ENCODE measurements at places on chromosomes 6 and 20.

GRCh38 chr6:137707590-137708360 is 159.3 kb upstream of the TNFAIP3 start:
- DNase-seq: peak; percentile 24

DNA sequence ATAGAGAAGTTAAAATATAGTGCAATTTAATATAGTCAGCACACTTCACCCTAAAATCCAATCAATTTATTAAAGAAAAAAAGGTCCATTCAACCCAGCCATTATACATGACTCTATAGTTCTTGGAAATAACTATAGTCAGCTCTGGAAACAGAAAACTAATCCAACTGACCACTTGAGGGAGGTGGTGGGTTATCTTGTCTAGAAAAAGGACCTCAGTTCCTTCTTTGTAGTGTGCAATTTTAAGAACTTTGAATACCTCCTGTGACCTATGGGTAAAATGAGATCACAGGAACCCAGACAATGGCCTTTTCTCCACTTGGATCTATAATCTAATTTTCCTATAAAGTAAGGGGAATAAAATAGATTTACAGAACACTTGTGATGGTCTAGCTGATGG is 163.6 kb upstream of the CENPW start:
- no peak for DNase-seq

DNA sequence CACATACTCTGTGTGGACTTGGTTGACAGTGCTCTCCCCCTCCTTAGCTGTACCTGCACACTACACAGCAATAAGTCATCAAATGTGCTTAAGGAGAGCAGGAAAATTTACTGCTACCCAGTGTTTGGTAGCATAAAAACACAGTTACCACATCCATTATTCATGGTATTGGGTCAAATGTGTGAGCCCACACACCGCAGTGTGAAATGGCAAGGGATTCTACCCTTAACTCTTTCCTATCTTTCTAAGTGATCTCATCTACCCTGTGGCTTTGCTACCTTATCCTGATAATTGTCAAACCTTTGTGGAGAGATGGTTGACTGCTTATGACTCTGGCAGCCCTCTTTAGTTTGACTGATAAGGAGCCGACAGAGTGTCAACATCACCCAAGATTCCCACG is 47.6 kb downstream of the STX11 start:
- no peak for DNase-seq

DNA sequence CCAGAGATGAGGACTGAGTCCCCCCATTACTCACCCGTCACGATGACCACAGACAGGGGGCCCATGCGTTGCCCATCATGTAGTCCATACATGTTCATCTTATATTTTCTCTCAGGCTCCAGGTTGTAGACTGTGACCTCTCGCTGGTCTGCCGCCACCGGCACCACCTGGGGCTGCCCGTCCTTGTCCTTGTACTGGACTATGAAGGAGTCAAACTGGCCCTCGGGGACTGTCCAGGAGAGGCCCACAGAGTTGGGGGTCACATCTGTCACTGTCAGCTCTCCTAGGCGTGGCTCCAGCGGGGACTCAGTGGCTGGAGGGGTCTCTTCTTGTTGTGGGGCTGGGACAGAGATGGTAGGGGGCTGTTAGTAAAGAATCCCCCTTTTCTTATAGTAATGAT is 35.4 kb downstream of the CYP21A2 start:
- DNase-seq: no peak

- no peak for DNase-seq
These were observed 16.4 kb upstream of the MCUR1 start for GRCh38 chr6:13830803-13831202.

DNA sequence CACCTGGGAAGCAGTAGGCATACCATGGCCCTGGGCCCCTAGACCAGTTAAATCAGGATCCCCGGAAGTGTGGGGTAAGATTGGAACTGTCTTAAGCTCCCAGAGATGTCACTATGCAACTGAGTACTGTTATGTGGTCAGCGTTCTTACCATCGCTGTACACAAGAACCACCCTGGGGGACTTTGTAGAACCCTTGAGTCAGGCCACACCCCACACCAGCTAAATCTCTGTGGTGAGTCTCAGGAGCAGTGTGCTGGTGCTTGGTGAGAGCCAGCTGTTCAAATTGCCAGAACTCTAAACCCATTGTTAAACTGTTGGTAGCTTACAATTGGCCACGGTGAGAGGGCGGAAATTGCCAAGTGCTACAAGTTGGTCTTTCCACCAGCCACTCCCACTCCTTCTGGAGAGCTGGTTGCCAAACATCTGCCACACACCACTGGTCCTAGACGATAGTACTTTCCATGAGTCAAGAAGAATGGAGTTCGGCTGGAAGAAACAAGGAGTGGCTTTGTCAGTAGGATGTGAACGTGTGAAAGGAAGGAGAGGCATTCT is 80.5 kb upstream of the SYNDIG1 start:
- DNase-seq: no peak

DNA sequence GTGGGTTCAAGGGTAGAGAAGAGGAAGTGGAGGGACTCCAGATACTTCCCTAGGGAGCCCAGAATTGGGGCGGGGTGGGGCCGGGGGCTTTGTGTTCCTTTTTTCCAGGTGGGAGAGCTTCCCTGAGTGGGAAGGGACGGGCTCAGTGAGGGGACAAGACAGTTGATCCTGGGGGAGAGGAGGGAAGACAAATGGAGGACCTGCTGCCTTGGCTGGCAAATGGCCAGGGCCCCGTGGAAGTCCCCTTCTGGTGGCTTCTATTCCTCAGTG is 2.6 kb downstream of the CTSZ start:
- DNase-seq: no peak

DNA sequence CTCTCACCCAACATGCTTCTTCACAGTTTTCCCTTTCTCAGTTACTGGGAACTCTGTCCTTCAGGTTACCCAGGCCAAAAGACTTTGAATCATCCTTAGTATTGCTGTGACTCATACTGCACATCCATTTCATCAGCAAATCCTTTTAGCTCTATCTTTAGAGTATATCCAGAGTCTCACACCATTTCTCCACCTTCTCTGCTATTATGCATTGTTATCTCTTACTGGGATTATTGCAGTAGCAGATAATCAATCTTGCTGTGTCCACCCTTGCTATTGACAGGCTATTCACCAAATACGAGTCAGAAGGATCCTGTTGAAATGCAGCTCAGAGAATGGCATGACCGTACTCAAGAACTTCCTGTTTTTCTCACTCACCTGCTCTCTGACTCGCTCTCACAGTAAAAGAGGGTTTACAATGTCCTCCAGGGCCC is 57.3 kb downstream of the BCKDHB start:
- no peak for DNase-seq

DNA sequence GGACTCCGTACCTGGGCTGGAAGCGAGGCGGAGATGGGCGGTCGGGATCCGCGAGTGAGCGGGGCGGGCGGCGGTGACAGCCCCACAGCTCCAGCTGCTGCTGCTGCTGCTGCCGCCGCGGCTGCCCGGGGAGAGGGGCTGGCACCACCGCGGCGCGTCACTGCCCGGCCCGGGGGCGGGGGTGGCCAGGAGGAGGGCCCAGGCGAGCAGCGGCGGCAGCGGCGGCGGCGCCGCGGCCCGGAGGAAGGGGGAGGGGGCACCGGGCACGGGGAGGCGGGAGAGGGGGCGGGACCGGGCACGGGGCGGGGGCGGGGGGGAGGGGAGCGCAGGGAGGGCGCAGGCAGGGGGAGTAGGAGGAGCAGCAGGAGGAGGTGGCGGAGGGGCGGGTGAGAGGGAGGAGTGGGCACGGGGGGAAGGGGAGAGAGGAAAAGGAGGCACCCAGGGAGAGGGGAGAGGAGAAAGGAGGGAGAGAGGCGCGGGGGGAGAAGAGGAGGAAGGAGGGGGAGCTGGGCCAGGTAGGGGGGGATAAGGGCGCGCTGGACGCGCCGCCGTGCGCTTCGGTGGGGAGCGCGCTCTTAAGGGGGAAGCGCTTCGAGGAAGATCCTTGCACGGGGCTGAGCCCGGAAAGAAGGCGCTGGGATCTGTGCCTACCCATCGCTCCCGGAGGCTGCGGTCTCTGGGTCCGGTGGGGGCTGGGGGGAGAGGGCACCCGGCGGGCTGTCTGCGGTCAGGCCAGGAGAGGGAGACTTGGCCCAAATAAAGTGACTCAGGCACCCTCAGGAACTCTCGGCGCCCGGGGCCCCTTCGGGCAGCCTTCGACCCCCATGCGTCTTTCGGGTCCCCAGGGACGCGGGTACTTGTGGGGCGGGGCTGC is 101.5 kb downstream of the NOL4L start:
- DNase-seq: peak; percentile 74

GRCh38 chr6:35089216-35089934 is 51.8 kb downstream of the TCP11 start:
- no peak for DNase-seq

DNA sequence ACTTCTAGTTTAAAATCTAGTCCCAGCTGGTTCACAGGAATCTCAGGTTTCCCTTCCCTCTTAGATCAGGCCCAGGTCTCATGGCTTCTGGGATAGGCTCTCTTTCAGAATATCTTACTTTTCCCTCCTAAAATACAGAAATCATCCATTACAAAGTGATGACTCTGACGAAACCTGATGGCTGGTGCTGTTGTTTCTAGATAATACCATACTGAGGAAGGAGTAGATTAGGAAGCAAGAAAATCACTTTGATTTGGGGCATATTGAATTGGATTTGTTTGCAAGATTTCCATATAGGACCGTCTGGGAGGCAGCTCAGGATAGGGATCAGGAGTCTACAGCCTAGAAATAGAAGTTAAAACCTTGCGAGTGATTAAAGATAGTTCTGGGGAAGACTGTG is 3.6 kb downstream of the ZKSCAN3 start:
- no peak for DNase-seq

DNA sequence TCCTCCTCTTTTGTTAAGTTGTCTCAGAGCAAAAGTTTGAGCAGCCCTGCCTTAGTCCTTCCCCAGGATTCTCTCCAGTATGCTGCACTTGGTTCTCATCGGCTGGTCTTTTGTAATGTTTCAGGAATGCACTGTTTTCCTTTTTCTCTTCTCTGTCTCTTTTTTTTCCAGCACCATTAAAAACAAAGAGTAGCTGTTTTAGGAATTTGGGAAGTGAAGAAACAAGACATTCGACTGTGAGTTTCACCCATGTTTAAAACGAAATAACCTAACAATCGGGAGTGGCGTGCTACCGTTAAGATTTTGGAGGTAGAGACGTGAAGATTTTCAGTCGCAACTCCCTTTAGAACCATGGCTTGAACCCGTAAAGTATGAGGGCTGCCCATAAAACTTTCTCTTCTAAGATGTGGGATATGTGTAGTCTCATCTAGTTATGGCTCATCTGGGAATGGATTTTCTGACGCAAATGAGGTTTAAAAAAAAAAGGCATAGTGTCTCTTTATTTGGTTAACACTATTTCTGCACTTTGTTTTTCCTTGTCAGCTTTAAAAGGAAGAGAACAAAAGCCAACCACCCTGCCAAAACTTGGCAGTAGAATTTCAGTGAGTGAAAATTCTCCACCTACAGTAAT is 35.9 kb upstream of the RAB23 start:
- no peak for DNase-seq

DNA sequence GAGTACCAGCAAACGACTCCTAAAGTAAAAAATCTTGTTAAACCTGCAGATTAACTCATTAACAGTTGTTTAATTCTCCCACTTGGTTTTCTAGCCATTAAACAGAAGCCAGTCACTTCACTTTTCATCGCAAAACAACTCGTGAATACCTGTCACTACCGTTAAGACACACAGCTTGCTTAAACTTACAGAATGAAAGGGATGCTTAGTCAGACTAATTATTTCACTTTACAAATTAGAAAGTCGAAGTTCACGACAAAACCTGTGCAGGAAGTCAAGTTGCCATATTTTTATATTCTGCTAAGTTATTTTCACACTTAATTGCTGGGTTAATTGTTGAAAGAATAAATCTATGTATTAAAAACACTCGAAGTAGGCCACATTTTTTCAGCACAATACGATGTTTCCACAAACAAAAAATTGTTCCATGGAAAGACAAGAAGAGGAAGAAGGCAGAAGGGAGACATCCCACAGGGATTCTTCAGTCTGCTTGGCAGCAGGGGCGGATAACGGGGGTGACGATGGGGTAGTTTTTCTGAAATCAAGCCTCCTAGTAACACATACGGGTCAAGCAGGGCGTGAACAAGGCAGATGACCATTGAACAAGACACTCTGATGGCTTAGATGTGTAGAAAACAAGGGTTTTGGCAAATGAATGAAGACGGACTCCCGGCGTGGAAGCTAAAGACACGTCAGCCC is 933 bp downstream of the SSR1 start:
- no peak for DNase-seq

Measured in neuronal stem cell (in vitro differentiated cells).